Fibroblast of skin of left quadriceps (primary cell): ENCODE measurements at places on chromosomes 7 and 10.

- DNase-seq: no peak
Measured at GRCh38 chr10:4838743-4839142, 12.7 kb downstream of the AKR1E2 start.

GRCh38 chr10:132539894-132540293 is 2.3 kb downstream of the INPP5A start:
- DNase-seq: peak; percentile 32

DNA sequence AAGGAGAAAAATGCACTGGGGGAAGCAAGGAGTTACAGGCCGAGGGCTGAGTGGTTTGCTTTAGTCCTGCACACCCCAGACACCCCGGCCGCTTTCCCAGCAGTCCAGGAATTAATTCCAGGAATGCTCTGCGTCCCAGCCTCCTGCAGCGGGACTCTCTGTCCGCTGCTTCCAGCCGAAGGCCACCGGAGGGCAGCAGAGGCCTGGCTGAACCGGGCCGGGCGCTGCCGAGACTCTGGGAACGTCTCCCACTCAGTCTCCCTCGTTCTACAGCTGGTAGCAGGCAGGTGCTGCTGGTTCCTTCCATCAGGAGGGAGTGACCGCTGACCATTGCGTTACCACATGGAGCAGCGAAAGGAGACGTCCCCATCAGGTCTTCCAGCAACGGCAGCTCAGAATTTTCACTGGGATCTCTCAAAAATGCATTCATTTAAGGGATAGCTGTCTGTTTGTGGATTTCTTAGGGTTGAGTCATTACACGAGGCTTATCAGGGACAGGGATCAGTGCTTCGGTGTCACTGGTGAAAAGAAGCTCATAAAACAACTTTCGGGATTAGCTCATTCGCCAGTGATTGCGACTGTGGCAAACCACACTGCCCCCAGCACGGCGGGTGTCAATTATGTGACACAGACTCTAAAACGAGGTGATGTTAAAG is 24.9 kb upstream of the PITRM1 start:
- DNase-seq: peak; percentile 76

GRCh38 chr7:84877943-84878570 is 308.8 kb downstream of the SEMA3D start:
- no peak for DNase-seq

DNA sequence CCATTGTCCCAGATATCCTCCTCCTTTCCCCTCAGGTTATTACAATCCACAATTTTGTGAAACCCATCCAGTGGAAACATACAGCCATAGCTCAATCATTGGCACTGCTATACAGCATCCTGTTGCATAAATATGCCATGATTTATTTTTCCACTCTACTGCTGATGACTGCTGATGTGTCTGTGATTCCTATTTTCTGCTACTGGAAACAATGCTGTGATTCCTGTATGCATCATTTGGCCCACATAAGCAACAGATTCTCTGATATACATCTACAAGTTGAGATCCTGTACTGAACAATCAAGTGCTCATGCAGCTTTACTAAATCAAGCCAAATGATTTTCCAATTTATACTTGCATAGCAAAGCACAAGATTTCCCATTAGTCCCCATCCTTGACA is 39.6 kb downstream of the CUL2 start:
- no peak for DNase-seq

DNA sequence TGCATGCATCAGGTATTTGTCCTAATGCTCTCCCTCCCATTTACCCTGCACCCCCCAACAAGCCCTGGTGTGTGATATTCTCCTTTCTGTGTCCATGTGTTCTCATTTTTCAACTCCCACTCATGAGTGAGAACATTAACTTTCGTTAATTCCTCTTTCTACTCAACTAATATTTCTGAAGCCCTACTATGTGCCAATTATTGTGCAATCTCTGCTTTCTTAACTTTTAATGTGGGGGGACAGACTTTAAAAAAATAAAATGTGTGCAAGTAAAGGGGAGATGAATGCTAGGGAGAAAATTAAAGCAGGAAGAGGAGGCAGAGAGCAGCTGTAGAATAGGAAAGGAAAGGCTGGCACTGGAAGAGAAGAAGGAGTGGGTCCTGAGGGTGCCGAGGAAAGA is 954.0 kb upstream of the C7orf33 start:
- DNase-seq: no peak

DNA sequence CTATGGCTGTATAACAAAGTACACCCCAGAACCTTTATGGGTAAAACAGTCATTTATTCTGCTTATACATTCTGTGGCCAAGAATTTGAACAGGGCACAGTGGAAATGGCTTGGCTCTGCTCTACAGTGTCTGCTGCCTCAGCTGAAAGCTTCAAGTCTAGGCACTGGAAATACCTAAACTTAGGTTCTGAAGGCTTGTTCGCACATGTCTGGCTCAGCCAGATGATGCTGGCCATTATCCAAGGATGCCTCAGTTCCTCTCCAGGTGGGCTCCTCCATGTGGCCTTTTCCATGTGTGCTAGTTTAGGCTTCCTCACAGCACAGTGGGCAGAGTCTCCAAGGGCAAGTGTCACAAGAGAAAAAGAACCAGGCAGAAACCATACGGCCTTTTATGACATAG is 76.8 kb downstream of the RALA start:
- no peak for DNase-seq

DNA sequence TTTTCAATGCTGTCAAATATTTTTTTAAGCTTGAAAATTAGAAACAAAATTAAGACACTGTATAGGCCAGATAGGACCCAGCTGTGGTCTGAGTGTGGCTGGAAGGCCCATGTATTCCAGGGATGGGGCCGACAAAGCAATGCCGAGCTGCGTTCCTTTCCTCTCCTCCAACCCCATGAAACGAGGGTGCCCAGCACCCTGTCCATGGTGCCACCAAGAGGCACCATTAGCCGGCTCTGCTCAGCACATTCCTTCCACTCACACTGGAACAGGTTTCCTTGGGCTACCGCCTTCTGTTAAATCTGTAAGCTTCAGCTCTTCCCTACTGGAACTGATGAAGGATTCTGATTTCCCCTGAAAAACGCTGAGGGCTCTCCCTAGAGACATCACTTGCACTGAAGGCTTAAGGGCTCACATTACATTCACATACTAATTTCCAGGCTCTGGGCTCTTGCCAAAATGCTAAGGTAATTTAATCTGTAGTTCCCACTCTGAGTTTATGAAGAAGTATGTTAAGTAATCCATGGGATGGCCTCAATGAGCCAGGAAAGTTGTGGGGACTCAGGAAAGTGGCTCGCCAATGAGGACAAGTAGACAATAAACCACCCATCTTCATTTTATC is 73.7 kb upstream of the CAMK2B start:
- DNase-seq: peak; percentile 48

DNA sequence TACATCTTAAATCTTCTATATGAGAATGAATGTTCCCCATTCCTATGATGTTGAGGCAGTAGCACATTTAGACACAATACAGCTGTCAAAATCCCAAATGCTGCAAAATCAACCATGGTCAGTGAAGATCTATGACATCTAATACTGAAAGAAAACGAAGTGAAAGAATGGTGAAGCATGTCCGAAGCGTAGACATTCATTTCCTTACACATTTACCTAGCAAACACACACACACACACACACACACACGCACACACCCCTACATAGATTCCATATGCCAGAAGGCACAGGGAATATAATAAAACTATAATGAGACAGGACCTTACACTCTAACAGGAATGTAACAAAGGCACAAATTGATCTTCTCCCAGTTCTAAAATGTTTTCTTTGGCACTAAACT is 32.5 kb downstream of the CCDC6 start:
- no peak for DNase-seq

- DNase-seq: no peak
Measured at GRCh38 chr7:149735779-149736477, 37.5 kb downstream of the ZNF467 start.

GRCh38 chr7:25940086-25940906 is 211.7 kb upstream of the NFE2L3 start:
- DNase-seq: no peak

- no peak for DNase-seq
Measured at GRCh38 chr10:103929381-103929921, 11.5 kb upstream of the STN1 start.

DNA sequence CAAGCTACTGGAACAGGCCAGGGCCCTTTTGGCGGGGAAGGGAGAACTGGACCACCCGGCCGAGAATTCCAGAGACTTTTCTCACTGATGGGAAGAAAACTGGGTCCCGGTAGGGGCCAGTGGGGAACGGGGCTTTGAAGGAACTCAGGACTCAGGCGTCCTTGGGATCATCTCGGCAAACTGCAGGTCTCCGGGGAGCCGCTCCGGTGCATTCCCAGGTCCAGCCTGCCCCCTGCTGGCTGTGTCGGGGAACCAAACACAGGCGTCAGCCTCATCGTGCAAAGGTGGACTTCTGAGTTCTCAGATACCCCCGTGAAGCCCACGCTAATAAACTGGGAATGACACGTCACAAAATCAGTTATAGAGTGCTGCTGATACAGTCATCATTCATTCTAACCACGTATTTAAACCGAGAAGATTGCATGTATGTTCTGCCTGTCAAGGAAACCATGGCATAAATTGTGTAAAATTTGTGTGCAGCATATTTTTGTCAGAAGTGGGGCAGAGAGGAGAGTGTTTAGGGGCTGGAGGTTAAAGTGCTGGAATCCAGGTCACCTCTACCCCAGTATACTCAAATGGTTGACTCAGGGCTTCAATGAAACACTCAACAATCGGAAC is 76.1 kb upstream of the CPXM2 start:
- DNase-seq: no peak

GRCh38 chr7:2200584-2200980 is 32.2 kb downstream of the MAD1L1 start:
- no peak for DNase-seq

DNA sequence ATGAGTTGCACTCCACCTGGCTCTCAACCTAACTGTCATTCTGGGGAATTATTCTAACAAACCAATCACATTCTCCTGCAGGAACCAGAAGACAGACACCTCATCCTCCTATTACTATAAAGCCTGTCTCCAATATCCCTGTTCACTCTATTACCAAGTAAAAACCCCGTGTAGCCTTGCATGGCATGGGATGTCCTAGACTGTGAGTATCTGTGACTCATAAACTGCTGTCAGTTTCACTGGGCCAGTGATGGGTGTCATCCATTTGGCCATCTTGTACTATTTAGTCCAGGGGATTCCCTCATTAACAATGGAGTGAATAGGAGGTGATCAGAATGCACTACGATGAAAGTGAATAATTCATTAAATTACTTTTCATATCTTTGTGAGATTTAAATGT is 608.7 kb downstream of the DNAJB9 start:
- DNase-seq: no peak

- no peak for DNase-seq
Measured at GRCh38 chr7:35802102-35802466, 1.2 kb downstream of the SEPTIN7 start.

GRCh38 chr10:127012769-127013152 is 107.5 kb downstream of the DOCK1 start:
- DNase-seq: no peak

DNA sequence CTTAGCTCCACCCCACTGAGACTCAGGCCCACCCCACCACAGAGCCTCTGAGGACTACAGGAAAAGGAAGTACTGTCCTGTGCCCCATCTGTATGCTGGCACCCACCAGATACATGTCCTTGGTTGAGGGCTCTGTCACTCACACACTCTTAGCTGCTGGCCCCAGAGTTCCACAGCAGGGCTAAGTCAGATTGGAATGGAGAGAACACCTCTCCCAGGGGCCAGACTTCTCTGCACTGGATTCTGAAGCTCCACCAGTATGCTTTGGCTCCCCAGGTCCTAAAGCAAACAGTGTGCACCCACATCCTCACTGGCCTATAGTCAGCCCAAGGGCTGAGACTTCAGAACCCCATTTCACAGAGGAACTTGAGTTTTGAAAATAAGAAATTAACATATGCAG is 103.2 kb upstream of the PPP2R2D start:
- DNase-seq: no peak

- DNase-seq: no peak
Measured at GRCh38 chr10:78902815-78903214, 166.0 kb upstream of the ZMIZ1 start.

- DNase-seq: no peak
Measured at GRCh38 chr10:116171505-116171904, 101.5 kb downstream of the GFRA1 start.

DNA sequence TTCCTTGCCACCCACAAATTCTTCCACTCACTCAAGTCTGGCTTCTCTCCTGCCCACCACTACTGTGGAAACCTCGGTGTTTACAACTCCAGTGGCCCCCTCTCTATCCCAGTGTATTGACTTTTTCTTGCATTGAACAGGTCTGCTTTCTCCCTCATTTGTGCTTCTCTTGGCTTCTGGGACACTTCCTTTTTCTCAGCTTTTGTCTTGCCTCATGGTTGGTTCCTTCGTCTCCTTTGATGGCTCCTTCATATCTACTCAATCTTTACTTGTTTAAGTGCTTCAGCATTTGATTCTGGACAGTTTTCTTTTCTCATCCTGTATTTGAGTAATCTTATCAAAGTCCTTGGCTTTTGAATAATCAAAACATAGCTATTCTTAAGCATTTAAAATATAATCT is 35.9 kb upstream of the FAM3C start:
- no peak for DNase-seq

DNA sequence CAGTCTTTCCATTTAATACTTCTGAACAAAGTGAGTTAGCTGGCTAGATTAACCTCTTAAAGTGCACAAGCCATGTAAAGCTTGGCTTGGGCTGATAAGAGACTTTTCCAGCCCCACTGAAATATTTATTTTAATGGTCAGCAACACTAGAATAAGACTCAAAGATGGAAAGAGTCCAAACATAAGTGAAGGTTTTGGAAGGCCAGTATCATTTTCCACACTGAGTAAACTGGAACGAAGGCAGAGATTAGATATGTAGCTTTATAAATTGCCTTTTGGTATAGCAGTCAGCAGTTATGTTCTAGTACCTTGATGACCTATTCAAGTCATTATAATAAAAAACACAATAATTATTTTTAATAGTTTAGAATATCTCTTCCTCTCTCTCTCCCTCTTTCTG is 102.2 kb downstream of the HDAC9 start:
- no peak for DNase-seq
